ENCODE measurements at places on chromosomes 5 and 9.

DNA sequence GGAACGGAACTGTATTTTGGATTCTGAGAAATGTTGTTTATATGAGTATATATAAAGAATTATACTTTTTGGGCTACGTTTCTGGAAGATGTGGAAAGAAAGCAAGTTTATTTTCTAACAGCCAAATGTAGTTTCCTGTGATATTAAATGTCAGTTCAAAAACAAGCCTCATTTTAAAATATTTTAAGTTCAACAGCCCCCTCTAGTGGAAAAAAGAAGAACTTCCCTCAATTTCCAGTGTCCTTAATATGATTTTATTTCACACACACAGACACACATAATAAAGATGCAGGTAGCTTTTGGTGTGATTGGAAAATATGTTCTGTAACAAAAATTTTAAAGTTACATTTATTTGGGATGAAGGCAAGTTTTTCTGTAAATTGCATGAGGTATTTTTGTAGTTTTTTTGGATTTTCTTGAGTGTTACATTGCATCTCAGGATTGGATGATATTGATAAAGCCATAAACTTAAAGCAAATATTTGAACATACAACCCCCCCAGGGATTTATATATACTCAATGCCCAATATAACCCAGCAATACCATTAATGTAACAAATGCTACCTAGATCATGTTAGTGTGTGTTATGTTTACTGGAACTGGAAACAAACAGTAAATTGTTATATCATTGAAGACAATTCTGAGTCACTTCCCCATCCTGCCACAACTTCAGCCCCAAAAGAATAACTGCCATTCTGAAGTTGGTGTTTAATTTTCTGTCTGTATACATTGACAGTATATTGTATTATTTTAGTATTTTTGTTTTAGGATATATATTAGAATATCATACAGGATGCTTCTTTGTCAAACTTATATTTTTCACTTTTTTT is 54.0 kb downstream of the CCDC171 start:
- DNase-seq: no peak

DNA sequence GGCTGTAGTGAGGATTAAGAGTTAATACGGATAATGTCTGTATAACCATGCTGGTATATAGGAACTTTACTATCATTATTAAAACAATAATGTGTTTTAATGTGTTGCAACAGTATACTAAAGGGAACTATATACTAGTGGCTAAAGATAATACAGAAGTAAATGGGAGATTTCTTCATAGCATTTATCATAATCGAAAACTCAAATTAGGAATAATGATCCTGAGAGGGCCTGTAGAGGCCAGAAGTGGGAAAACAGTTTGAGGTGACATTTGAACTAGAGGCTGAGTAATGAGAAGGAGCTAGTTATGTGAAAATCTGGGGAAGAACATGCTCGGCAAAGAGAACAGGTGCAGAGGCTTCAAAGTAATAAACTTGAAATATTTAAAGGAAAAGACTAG is 2.9 kb downstream of the TCERG1 start:
- DNase-seq: no peak

DNA sequence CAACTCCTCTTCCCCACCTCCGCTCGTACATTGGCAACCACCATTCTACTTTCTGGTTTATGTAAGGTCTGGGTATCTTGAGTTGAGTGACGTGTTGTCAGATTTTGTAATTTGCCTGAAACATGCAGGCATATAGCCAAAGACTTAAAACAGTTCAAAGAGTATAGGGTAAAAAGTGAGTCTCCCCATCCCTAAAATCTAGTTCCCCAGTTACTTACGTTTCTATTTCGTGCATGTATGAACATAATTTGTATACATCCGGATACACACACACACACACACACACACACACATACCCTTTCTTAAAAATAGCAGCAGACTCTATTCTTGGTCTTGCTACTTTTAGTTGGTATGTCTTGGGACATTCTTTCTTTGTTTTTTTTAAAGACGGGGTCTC is 915 bp downstream of the HSDL2 start:
- DNase-seq: no peak

GRCh38 chr5:142495531-142495930 is 170.7 kb upstream of the SPRY4 start:
- DNase-seq: no peak

GRCh38 chr9:38280251-38280800 is 112.2 kb upstream of the ALDH1B1 start:
- DNase-seq: no peak

- DNase-seq: no peak
Observed at GRCh38 chr9:5988265-5988664, 27.2 kb downstream of the RANBP6 start.

GRCh38 chr9:81234924-81235610 is 454.3 kb downstream of the TLE1 start:
- no peak for DNase-seq

GRCh38 chr5:157283434-157283833 is 17.5 kb downstream of the CYFIP2 start:
- peak; percentile 21 for DNase-seq

DNA sequence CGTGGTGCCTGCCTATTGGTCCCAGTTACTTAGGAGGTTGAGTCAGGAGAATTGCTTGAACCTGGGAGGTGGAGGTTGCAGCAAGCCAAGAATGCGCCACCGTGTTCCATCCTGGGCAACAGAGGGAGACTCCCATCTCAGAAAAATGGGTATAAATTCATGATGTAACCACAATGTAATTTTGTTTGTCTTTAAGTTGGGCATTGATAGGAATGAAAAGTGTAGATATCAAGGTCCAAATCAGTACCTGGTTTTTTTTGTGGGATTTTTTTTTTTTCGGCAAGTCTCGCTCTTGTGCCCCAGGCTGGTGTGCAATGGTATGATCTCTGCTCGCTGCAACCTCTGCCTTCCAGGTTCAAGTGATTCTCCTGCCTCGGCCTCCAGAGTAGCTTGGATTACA is 7.4 kb downstream of the NPM1 start:
- no peak for DNase-seq

DNA sequence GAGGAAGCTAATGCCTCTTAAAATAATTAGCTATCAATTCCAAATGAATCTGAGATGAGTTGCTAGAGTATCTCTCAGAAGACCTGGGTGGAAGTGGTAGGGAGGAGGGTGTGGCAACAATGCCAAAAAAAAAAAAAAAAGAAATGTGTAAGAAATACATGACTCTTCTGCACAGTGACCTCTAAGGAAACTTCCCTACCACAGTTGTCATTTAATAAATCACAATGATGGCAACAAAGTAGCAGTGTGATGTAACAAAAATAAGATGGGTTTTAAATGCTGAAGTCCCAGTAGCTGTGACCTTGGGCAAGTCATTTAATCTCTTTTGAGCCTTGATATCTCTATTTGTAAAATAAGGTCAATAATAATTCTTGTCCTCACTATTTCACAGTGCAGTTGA is 7.2 kb downstream of the FOXD1 start:
- no peak for DNase-seq
